ENCODE measurements at places on chromosomes 7 and 10.

- DNase-seq: no peak
Measured at GRCh38 chr10:27998954-27999275, at the start of gene ODAD2. ODAD2 (minus strand) TSS chr10:27999079; CDS start chr10:27995142, 3,937 bp downstream.

- no peak for DNase-seq
Measured at GRCh38 chr7:49631071-49631815, 142.2 kb upstream of the VWC2 start.

GRCh38 chr10:124946945-124947344, 5.0 kb downstream of the ZRANB1 start:
- no peak for DNase-seq

DNA sequence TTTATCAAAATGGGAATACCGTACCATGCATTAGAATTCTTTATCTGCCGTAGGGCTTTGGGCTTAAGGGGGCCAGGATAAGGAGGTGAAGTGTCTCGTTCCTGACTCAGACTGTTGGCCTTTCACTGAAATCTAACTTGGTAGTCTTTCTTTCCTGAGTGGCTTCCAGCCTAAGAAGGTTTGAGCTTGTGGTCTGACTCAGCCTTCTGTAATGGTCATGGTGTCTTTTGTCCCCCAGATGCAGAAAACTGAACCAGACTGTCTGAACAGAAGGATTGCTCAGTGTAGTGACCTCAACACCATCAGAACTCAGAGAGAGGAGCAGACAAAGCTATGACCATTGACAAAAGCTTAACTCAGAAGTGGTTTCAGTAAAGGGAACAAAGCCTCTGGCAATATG, 39.5 kb downstream of the WNT2 start:
- DNase-seq: no peak

- DNase-seq: no peak
Measured at GRCh38 chr10:65891073-65891981, 1034.5 kb upstream of the LRRTM3 start.

DNA sequence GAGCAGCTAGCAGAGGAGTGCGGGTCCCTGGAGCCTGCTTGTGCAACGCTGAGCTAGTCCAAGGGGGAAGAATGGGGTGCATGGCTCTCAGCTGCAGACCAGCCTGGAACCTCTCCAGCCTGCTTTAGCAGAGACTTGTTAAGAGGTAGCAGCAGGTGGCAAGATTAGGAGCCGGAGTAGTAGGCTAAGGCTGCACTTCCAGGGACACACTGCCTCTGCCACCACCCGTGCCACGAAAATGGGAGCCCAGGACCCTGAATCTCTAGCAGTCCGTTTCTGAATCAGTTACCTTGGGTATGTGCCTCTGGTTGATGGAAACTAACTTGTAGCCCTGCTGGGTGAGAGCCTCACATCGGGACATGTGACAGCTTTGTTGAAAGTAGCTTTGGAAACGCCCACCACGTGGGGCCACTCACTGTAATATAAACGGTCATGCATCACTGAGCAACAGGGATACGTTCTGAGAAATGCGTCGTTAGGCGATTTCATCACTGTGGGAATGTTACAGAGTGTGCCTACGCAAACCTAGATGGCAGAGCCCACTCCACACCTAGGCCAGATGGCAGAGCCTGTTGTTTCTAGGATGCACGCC, 25.9 kb downstream of the HTRA1 start:
- no peak for DNase-seq

GRCh38 chr10:123042708-123043408, 34.1 kb downstream of the ACADSB start:
- no peak for DNase-seq

- no peak for DNase-seq
Measured at GRCh38 chr10:6843481-6843881, 263.4 kb upstream of the PRKCQ start.

DNA sequence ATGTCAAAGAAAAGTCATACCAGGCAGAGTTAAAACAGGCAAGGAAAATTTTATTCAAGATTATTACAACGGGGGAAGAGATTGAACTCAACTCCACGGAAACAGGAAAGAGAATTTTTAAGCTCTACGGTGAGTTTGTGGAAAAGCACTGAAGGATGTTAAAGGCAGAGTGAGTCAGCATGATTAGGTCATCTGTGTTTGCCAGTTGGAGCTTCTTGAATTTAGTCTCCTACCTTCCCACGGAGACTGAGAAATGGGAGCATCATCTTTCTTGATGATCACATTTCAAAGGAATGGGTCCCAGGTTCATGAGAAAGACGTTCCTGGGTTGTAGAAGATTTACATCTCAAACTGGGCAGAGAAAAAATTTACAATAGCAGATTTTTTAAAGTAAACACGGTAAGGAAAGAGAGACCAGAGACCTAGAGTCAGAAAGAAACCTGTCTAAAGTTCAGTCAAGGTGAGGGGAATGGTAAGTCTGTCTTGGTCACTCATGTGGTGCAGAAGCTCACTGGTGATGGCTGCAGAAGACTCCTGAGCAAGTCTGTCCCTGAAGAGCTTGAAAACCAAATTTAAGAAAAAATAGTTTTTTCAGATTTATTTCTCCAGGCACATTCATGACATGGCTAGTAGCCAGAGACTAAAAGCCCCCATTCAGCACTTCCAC, 516.9 kb upstream of the LRRN3 start:
- DNase-seq: no peak

DNA sequence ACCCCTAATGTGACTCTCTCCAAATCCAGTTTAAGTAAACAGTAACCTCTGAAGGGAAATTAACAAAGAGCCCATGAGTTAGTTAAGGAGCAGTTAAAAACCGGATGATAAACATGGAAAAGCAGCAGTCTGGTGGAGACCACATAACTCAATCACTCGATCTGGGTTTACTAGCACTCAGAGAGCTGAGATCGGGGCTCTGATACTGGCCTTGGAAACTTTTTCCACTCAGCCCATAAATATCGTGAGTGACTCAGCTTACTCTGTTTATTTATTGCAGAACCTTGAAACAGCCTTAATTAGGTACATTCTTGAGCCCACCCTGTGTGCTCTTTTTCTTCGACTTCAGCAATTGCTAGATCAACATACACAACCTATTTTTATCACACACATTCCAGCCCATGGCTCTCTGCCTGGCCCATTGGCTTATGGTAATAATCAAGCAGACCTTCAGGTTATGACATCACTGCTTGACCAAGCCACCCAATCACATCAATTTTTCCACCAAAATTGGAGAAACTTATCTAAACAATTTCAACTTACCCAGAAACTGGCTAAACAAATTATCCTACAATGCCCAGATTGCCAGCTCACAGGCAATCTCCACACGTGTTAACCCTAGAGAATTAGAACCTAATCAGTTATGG, 82.2 kb upstream of the GPR22 start:
- DNase-seq: no peak

DNA sequence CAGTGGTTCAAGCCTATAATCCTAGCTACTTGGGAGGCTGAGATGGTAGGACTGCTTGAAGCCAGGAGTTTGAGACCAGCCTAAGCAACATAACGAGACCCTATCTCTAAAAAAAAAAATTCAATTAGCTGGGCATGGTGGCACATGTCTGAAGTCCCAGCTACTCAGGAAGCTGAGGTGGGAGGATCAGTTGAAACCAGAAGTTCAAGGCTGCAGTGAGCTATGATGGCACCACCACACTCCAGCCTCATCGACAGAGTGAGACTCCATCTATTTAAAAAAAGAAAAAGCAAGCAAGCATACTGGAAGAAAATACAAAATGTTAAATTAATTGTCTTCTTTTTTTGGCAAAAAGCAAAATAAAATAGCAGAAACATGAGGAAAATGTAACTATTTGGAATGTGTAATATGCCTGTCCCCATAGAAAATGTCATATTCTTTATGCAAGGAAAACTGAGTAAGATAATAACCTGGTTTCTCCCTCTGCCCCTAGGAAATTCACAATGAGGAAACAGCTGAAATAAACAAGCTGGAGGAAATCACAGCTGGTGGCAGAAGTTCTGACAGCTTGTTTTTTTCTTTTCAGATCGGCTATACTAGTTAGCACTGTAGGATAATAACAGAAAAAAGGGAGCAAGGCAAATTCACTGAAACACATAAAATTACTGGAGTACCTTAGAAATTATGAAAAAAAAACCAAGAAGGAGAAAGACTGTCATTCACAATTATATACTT, 48.5 kb downstream of the HERPUD2 start:
- no peak for DNase-seq

DNA sequence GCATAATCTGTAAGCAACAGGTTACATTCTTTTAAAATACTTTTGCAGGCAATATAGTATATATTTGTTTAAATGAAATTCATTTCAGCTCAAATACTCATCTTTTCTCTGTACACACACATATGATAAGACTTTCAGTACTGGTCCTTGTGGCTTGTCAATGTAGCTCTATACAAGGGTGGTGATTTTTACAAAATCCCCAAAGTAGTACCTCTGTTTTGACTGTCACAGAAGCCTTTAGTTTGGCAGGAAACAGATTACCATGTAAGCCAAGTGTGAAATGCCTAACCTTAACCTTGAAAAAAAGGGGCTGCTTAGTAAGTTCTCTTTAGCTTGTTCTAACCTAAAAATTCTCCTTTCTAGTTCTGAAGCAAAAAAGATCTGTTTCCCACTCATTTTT, 87.9 kb downstream of the KCND2 start:
- DNase-seq: no peak

- DNase-seq: no peak
Measured at GRCh38 chr10:80140251-80140650, 7.7 kb downstream of the PLAC9 start.

- no peak for DNase-seq
Measured at GRCh38 chr7:91103363-91103762, 160.9 kb upstream of the FZD1 start.

DNA sequence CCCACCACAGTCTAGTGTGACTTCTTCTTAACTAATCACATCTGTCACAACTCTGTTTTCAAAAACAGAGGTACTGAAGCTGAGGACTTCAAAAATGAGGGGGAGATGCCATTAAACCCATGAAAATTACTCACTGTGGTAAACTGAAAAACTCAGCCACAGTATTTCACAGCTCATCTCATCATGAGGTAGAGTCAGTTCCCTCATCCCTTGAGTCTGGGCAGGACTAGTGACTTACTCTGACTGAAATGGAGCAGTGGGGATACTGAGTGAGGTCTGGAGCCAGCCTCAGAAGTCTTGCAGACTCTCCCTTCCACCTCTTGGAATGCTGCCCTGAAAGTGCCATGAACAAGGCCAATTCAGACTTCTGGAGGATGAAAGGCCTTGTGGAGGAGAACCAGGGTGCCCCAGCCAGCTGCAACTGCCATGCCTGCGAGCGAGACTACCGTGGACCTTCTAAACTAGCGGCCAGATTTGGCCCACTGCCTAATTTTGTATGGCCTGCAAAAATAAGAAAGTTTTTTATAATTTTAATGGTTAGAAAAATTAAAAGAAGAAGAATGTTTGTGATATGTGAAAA, 24.7 kb upstream of the ANKRD1 start:
- no peak for DNase-seq

DNA sequence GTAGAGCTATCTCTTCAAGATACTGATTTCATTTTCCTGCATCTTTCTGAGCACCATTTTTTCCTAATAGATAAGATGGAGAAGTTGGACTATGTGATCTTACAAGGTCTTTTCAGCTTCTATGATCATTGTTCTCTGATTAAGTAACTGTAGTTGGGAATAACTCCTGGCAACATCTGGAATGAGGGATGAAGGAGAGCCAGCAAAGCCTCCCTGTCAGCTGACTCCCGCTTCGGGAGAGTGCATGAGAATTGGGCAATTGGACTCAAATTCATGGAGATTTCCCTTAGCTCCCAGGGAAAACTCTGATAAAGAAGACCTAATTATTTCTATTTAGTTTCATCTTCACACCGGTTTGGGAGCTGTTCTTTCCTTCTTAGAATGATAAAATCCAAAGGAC, 146.1 kb downstream of the CCDC71L start:
- DNase-seq: no peak

- DNase-seq: no peak
Measured at GRCh38 chr10:121138112-121138860, 287.1 kb downstream of the WDR11 start.
